HT1080 (cell line): ENCODE measurements at places on chromosomes 13 and 19. TPM values are rescaled to one million over a fixed set of nuclear protein-coding genes. Genes with fewer than 3 reads are reported as not detected.
A peak's percentile ranks its signal among the peaks of the same experiment; 100 is the strongest.

GRCh38 chr13:102376318-102376717, 25.5 kb downstream of the FGF14 start:
- DNase-seq = no peak

The SIGLEC9 gene
- total RNA-seq = 0.67 and 1.4 TPM in 2 replicates

GRCh38 chr13:63643543-63643942, 2227.9 kb upstream of the PCDH20 start:
- no peak for DNase-seq

DNA sequence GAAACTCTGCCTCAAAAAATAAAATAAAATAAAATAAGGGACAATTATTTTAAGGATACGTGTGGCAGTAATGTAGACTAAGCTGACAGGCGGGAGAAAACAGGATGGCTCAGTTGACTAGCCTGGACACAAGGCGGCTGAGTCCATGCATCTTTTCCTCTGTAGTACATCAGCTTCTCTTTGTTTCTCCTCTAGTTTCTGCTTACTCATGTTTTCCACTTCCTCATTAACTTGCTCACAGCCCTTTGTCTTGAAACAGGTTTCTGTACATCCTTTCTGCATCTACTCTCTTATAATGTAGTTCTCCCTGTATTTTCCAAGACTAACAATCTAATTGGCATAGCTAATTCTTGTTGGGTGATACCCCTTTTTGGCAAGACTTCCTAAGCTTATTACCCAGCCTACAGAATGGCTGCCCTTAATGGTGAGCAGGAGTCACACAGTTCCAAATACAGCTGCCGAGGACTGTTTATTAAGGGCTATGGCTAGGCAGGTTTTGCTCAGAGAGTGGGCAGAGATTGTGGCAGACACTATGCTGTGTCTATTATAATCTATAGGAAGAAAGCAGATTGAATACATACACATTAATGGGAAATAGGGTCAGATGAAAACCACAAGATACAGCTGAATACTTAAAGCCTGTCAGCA, 58.7 kb upstream of the KLF5 start:
- peak; percentile 40 for DNase-seq

DNA sequence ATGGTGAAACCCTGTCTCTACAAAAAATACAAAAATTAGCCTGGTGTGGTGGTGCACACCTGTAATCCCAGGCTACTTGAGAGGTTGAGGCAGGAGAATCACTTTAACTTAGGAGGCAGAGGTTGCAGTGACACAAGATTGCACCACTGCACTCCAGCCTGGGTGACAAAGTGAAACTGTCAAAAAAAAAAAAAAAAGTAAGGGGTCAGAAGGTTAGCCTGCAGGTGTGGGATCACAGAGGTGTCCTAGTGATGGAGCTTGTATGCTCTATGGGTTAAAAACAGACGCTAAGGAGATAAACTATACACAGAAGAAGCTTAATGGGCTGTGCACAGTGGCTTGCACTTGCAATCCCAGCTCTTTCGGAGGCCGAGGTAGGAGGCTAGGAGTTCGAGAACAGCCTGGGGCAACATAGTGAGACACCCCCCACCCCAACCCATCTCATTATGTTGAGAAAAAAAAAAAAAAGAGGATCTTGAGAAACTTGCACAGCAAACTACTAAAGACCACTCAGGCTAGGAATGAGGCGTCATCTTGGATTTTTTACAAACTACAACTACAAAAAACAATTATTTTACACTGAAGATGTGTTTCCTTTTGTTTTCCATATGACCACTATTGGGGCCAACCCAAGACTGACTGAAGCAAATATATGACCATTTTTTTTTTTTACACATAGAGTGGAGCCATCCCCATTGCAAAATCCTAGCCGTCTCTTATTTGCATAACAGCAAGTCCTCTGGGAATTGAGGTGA, 7.9 kb downstream of the FOSB start:
- no peak for DNase-seq

The KLK10 gene
- total RNA-seq = not detected in 2 replicates

DNA sequence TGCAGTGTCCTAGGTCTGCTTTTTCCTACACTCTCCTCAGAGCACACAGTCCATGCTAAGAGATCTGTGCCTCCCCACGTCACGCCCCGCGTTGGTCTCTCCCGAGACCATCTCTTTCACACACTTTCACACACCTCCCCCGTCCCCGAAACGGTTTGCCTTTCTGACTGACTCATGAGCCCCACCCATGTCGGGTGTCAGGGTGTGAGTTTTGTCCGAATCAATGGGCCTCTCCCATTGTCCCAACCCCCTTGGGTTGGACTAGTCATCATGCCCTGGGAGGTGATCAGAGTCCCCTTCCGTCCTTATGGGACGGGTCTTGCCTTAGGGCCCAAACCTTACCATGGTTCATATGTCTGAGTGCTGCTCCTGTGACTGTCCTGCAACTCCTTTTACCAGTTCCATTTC, 214.0 kb upstream of the HTR2A start:
- no peak for DNase-seq

The KMT5C gene
- total RNA-seq = 2.4 and 5.8 TPM in 2 replicates

The SHC2 gene
- 0.03 TPM in 1 of 2 replicates, not detected in the other for total RNA-seq

DNA sequence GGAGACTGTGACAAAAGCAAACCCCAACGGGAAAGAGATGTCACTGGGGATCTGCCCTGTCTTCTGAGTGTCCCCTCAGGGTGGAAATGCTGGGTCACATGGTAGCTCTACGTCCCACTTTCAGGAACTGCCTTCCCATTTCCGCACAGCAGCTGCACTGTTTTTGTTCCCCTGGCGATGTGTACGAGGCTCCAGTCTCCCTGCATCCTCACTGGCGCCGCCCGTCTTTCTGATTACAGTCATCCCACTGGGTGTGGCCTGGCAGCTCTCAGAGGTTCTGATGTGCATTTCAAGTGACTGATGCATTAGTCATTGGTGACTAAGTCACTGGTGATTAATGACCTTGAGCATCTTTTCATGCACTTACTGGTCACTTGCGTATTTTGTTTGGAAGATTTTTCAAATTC, 21.2 kb downstream of the PCID2 start:
- DNase-seq = peak; percentile 100

DNA sequence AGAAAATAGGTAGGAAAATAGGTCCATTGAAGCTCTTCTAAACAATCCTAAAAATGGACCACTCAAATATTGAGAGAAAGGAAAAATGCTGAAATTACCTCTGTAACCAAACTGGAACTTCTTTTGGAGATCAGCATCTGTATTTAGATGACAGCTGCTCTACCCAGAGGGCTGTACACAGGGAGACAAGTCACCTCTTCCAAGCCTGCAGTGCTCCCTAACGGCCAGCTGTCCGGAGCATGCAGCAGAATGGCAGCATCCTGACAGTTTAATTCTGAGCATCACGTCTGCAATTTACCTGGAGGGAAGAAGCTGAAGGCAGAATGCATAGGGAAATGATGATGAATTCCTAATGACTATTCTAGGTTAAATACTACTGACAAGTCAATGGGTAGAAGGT, 62.8 kb upstream of the DIAPH3 start:
- peak; percentile 29 for DNase-seq

The SAMD1 gene
- total RNA-seq = 67.3 and 74.3 TPM in 2 replicates

DNA sequence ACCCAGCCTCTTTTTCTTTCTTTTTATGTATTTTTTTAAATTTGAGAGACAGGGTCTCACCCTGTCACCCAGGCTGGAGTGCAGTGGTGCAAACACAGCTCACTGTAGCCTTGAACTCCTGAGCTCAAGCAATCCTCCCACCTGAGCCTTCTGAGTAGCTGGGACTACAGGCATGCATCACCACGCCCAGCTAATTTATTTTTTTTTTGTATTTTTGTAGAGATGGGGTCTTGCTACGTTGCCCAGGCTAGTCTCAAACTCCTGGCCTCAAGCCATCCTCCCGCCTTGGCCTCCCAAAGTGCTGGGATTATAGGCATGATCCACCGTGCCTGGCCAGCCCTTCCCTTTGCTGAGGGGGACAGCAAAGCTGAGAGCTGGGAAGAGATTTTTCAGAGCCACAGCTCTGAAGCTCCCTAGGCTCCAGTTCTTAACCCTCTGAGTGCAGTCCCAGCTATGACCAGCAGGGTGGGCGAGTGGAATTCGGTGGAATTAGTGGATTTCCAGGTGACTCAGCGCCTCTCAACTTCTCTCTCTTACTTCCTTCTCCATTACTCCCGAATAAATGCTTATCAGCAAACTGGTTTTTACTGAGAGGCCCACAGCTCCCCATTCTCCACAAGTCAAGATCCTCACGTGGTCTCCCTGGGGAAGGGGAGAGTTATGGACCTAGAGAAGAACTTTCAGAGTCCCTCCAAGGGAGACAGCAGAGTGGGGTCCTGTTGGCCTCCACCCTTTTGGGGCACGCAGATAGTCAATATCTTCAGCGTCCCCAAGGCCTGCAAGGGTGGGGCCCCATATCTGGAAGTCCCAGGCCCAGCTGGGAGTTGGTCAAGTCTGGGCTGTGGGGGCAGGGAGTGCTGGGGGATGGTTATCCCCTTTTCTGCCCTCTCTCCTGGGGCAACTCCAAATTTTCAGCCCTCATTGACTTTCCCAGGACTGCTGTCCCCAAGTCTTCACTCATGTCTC, 1.2 kb downstream of the BLVRB start:
- DNase-seq = peak; percentile 85

GRCh38 chr13:66875264-66875663, 354.9 kb downstream of the PCDH9 start:
- DNase-seq = no peak

DNA sequence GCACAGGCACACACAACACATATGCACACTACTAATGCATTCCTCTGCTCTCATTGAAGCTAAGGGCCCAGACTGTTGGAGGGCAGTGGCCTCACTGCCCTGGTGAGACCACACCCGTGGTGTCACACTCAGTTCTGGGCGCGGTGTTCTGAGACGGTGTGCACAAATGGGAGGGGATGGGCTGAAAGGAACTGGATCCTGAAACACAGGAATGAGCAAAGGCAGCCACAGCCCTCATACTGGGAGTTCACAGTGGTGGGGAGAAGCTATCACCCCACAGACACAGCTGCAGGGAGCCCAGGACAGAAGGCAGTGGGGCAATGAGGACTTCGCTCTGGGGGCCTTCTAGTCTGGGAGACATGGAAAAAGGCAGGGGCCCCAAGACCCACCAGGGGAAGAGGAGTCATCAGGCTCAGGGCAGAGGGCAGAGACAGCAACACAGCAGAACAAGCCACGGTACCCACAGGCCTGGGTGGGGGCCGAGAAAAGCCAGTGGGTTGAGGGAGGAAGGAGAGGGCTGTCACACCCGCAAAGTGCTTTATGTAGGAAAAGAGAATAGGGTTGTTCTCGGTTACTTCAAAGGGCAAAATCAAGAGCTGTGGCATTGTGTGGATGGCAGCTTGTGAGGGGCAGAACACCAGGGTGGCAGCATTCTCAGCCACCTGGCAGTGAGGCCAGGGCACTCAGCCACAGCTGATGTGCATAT, 75.4 kb upstream of the GPR183 start:
- no peak for DNase-seq

DNA sequence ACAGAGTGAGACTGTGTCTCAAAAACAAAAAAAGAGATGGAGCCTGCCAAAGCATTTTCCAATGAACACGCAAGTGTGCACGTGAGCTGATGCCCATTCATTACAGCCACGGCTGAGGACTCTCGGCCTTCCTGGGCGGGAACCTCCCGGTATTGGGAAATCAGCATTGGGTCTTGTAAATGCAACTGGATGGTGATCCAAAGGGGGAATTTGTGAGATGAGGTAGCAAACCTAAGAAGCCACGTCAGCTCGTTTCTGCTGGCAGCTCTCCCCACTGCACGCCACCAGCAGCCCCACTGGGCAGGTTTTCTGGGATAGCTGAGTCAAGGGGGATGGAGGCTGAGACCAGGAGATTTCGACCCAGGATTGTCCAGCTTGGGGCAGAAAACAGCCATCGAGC, 11.5 kb downstream of the C13orf46 start:
- no peak for DNase-seq

- no peak for DNase-seq
These were observed 8.9 kb upstream of the OR1I1 start for GRCh38 chr19:15072930-15073647.

GRCh38 chr13:79307866-79308298, 98.2 kb downstream of the RBM26 start:
- peak; percentile 9 for DNase-seq

- peak; percentile 51 for DNase-seq
These were observed 27.5 kb downstream of the VRK3 start for GRCh38 chr19:49997709-49998108.

DNA sequence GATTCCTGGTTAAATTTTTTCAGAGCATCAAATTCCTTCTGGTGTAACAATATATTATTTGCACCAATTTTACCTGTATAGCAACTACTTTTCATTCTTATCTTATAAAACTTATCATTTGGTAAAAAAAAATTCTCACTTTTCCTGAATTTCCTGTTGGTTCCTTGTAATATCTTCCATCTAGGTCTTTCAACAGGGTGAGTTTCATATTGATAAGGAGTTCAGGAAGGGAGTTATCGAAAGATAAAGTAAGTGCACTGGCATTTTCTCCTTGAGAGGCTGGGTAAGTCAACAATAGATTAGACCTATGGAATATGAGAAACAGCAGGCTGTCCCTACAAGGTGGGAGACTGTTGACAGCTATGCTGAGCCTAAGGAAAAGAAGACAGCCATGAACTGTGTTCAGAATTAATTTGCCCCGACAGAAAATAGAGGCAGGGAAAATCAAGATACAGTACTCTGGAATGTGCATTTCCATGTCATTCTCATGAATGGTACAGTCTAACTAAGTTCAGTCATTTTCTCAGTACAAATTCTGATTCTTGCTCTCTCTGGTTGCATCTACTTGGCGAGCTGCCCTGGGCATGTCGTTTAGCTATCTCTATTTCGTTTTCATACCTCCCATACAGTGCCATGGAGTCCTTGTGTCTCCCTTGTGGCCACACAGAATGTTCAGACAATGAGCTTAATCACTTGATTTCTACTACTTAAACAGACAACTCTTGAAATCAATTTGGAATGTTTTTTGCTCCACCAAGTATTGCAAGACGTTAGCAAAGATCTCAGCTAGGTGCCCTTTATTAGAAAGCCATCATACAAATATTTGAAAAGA, 9.9 kb downstream of the IGFL1 start:
- DNase-seq = no peak

DNA sequence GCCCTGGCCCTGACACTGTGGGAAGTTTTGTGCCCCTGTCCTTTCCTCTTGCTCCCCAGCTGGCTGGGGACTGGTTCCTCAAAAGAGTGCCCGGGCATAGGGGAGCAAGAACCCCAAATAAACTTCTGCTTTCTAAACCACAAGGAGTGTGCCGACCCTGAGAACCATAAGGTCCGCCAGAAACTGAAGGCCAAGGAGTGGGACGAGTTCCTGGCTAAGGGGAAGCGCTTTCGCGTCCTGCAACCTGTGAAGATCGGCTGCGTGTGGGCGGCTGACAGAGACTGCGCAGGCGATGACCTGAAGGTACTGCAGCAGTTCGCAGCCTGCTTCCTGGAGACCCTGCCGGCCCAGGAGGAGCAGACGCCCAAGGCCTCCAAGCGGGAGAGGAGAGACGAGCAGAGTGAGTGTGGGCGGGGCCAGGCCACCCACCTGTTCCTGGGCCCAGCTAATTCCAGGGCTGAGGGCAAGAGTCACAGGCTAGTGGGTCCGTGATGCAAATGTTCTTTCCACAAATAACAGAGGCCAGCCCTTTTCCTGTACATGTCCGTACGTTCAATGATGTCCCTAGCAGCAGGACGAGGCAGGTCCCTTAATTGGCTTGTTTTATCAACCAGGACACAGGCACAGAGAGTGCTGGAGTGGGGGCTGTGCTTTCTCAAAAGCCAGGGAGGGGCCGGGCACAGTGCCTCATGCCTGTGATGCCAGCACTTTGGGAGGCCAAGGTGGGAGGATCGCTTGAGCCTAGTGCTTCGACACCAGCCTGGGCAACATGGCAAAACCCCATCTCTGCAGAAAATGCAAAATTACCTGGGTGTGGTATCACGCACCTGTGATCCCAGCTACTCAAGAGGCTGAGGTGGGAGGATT, 25.6 kb downstream of the UBXN6 start:
- no peak for DNase-seq
